Thyroid gland (tissue), 4 donors: ENCODE measurements at places on chromosomes 3 and 15. TPM values are rescaled to one million over a fixed set of nuclear protein-coding genes. Genes with fewer than 3 reads are reported as not detected.
A peak's percentile ranks its signal among the peaks of the same experiment; 100 is the strongest.

DNA sequence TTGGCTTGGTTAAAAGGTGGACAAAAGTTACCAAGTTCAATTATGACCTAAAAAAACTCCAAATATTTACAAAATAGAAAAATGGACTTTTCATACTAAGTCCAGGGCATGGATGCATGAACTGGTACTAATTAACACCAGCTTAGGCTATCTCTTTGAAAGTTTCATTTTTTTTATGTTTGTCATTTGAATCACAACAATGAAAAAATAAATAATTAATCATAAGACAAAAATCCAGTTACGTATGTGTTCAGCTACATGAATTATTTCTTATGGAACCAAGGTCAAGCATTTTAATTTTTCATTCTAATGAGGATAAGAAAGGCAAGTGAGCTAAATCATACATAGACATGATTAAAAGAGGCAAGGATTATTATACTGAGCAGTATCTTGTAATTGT, 23.7 kb upstream of the STRIT1 start:
- H3K27me3 ChIP-seq: no peaks in the 10 kb centered on the region
- H3K27ac ChIP-seq: no peak overlapping the region
- no peaks in the 10 kb centered on the region for H3K4me1 ChIP-seq
- no peaks in the 10 kb centered on the region for H3K36me3 ChIP-seq

- H3K27me3 ChIP-seq: no peaks in the 10 kb centered on the region
- no peaks in the 10 kb centered on the region for H3K36me3 ChIP-seq
- peak overlapping the region; percentile 89 for H3K4me3 ChIP-seq
- DNase-seq: peak; percentile 24
- H3K27ac ChIP-seq: no peak overlapping the region
Observed at GRCh38 chr15:77418966-77419835, 703 bp downstream of the PEAK1 start.

DNA sequence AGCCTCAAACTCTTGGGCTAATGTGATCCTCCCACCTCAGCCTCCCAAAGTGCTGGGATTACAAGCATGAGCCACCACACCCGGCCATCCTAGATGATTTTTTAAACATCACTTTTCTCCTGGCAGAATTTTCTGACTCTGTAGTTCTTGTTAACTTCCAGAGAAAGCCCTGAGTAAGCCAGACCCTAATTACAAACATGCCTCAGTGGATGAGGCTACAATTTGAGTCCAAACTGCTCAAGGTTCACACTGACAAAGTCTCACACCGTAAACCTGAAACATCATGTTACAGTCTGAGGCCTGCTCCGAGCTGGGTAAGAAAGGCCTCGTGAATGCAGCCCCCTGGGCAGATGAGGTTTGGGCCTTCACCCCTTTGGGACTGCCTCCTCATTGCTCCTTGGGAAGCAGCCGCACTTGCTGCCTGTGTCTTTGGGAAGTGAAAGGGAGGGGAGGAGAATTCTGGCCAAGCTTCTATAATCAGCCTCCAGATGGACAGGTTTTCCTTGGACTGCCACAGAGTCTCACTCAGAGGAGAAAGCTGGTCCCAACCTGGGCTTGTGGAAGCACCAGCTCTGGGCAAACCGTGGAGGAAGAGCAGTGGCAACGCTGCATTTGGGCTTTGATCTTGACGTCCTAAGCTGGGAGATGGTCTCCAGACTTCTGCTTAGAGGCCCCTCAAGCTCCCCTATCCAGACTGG, 46.0 kb downstream of the CA12 start:
- H3K27ac ChIP-seq: no peak overlapping the region
- no peaks in the 10 kb centered on the region for H3K4me1 ChIP-seq

GRCh38 chr3:111714305-111714704, 119.2 kb upstream of the ZBED2 start:
- no peaks in the 10 kb centered on the region for H3K27me3 ChIP-seq
- no peak for DNase-seq
- H3K36me3 ChIP-seq: no peaks in the 10 kb centered on the region
- no peaks in the 10 kb centered on the region for H3K4me1 ChIP-seq
- no peak overlapping the region for H3K27ac ChIP-seq

- H3K4me3 ChIP-seq: no peak overlapping the region
- peaks cover 8% of the 10 kb centered on the region for H3K4me1 ChIP-seq
- no peaks in the 10 kb centered on the region for H3K36me3 ChIP-seq
- no peaks in the 10 kb centered on the region for H3K27me3 ChIP-seq
Observed at GRCh38 chr15:32682569-32682968, 35.2 kb upstream of the GREM1 start.

DNA sequence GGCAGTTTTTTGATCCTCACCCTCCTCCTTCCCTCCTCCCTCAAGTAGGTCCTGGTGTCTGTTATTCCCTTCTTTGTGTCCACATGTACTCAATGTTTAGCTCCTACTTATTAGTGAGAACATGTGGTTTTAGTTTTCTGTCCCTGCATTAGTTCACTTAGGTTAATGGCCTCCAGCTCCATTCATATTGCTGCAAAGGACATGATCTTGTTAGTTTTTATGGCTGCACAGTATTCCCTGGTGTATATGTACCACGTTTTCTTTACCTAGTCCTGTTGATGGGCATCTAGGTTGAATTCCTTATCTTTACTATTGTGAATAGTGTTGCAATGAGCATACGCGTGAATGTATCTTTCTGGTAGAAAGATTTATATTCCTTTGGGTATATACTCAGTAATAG, 61.7 kb upstream of the FGF7 start:
- no peaks in the 10 kb centered on the region for H3K4me1 ChIP-seq
- no peak for DNase-seq
- H3K27me3 ChIP-seq: no peaks in the 10 kb centered on the region
- H3K36me3 ChIP-seq: no peaks in the 10 kb centered on the region
- no peak overlapping the region for H3K27ac ChIP-seq

DNA sequence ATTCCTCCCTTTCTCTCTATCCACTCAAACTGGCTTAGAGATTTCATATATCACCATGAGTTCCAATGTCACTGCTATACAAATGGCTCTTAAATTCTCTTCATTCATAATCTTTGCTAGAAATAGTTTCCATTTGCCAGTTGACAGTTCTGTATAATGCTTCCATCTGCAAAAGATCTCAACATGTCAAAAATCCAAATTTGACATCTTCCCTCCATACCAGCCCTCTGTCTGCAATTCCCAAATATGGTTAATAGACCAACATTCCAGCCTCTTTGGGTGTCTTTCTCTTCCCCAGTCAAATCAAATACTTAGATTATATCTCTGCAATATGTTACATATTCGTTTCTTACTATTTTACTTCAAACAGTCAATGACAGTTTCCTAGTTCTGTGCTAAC, 64.2 kb upstream of the SERPINI2 start:
- no peak for DNase-seq
- no peaks in the 10 kb centered on the region for H3K27me3 ChIP-seq
- H3K4me3 ChIP-seq: no peak overlapping the region
- H3K36me3 ChIP-seq: no peaks in the 10 kb centered on the region

DNA sequence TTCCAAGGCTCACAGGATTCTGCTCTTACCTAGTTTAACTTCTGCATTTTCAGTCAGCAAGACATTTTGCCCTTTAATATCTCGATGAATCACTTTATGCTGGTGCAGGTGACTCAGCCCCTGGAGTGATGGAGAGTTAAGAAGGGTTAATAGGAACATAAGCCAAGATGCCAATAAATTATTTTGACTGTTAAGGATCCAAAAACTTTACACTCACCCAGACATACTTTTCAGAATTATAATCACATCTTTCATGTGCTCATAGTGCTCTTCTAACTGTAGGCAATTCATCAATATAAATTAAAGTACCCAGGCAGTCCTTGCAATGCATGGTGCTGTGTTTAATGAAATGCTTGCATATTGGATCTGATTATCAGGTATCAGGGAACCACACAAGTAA, 164.1 kb upstream of the SLC2A2 start:
- H3K4me3 ChIP-seq: no peak overlapping the region
- no peak overlapping the region for H3K27ac ChIP-seq
- no peaks in the 10 kb centered on the region for H3K36me3 ChIP-seq
- no peaks in the 10 kb centered on the region for H3K4me1 ChIP-seq
- DNase-seq: no peak

GRCh38 chr3:80244390-80244789, 476.6 kb upstream of the ROBO1 start:
- no peaks in the 10 kb centered on the region for H3K27me3 ChIP-seq
- no peaks in the 10 kb centered on the region for H3K36me3 ChIP-seq
- H3K4me1 ChIP-seq: no peaks in the 10 kb centered on the region
- no peak overlapping the region for H3K4me3 ChIP-seq

GRCh38 chr3:59873576-59874230, 823.9 kb upstream of the CFAP20DC start:
- no peaks in the 10 kb centered on the region for H3K27me3 ChIP-seq
- no peaks in the 10 kb centered on the region for H3K36me3 ChIP-seq
- H3K4me1 ChIP-seq: no peaks in the 10 kb centered on the region
- H3K27ac ChIP-seq: no peak overlapping the region

GRCh38 chr3:41975416-41976103, 13.7 kb upstream of the ULK4 start:
- H3K27ac ChIP-seq: no peak overlapping the region
- H3K4me3 ChIP-seq: no peak overlapping the region
- no peaks in the 10 kb centered on the region for H3K4me1 ChIP-seq
- DNase-seq: no peak
- H3K36me3 ChIP-seq: no peaks in the 10 kb centered on the region
- no peaks in the 10 kb centered on the region for H3K27me3 ChIP-seq

GRCh38 chr3:113264283-113265131, 53.1 kb downstream of the BOC start:
- H3K27me3 ChIP-seq: no peaks in the 10 kb centered on the region
- H3K27ac ChIP-seq: peak overlapping the region; percentile 81
- H3K36me3 ChIP-seq: peaks cover 5% of the 10 kb centered on the region

- H3K27me3 ChIP-seq: no peaks in the 10 kb centered on the region
- H3K36me3 ChIP-seq: peaks cover 14% of the 10 kb centered on the region
- H3K4me1 ChIP-seq: peaks cover 17% of the 10 kb centered on the region
- peak; percentile 49 for DNase-seq
Observed at GRCh38 chr15:44711743-44712345, 527 bp downstream of the B2M start.

DNA sequence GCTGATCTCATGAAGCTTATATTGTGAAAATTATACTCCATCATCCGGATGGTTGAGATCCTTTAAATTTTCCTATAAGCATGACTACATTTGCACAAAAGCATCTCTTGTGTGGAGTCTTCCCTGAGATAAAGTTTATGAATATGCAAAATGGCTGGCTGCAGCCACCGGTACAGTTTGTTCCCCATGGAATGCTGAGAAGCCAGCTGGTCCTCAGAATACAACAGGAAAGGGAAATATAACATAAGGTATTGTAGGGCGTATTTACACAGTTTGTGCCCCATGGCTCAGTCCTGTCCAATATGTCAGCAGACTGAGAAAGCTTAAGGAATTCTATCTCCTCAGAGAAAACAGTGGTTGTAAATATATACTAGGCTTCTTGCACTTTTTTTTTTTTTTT, 468.6 kb downstream of the CNTN6 start:
- H3K36me3 ChIP-seq: no peaks in the 10 kb centered on the region
- DNase-seq: no peak
- H3K4me3 ChIP-seq: no peak overlapping the region

DNA sequence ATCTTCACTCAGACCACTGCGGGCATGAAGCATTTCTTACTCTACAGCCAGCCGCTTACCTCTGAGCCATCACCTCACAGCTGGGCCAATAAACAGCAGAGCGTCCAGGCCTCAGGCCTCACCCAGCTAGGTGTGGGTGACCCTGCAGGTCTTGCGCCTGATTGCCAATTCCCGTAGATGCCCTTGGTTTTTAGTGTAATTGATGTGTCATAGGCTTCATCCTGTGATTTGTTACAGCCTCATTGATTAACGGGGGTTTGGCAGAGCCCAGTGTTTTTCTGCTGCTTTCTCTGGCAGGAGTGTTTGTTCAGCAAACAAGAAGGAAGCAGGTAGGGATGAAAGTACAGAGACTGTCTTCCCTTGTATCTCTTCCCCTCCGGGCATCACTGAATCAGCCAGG, 49.6 kb upstream of the BNIP2 start:
- no peak overlapping the region for H3K27ac ChIP-seq
- no peaks in the 10 kb centered on the region for H3K4me1 ChIP-seq
- no peaks in the 10 kb centered on the region for H3K27me3 ChIP-seq
- no peak for DNase-seq

- H3K4me1 ChIP-seq: no peaks in the 10 kb centered on the region
- DNase-seq: no peak
- H3K27ac ChIP-seq: no peak overlapping the region
- H3K27me3 ChIP-seq: no peaks in the 10 kb centered on the region
- H3K36me3 ChIP-seq: no peaks in the 10 kb centered on the region
Observed at GRCh38 chr3:157351981-157352380, 84.7 kb upstream of the PTX3 start.

GRCh38 chr15:29731865-29732264, 90.4 kb downstream of the TJP1 start:
- no peak overlapping the region for H3K27ac ChIP-seq
- H3K4me3 ChIP-seq: no peak overlapping the region
- DNase-seq: no peak
- H3K4me1 ChIP-seq: peaks cover 13% of the 10 kb centered on the region
- no peaks in the 10 kb centered on the region for H3K27me3 ChIP-seq

GRCh38 chr15:35062738-35063099, 22.4 kb downstream of the NANOGP8 start:
- H3K27ac ChIP-seq: no peak overlapping the region
- DNase-seq: no peak
- no peaks in the 10 kb centered on the region for H3K36me3 ChIP-seq
- H3K4me3 ChIP-seq: no peak overlapping the region
- no peaks in the 10 kb centered on the region for H3K27me3 ChIP-seq
- no peaks in the 10 kb centered on the region for H3K4me1 ChIP-seq

- H3K27ac ChIP-seq: no peak overlapping the region
- DNase-seq: no peak
- H3K36me3 ChIP-seq: no peaks in the 10 kb centered on the region
- no peaks in the 10 kb centered on the region for H3K4me1 ChIP-seq
- H3K4me3 ChIP-seq: no peak overlapping the region
Observed at GRCh38 chr3:60403866-60404265, 847.4 kb downstream of the FHIT start.

DNA sequence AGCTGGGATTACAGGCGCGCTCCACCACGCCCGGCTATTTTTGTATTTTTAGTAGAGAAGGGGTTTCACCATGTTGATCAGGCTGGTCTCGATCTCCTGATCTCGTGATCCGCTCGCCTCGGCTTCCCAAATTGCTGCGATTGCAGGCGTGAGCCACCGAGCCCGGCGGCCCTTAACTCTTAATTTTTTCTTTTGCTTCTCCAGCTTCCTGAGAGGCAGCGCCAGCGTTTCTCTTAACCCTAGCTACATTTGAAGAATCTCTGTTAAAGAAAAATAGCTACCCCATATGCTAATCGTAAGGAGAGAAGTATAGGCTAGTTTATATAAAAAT, 465 bp upstream of the GK5 start:
- H3K27me3 ChIP-seq: no peaks in the 10 kb centered on the region
- peak overlapping the region; percentile 69 for H3K27ac ChIP-seq
- peak overlapping the region; percentile 67 for H3K4me3 ChIP-seq
- peaks cover 27% of the 10 kb centered on the region for H3K4me1 ChIP-seq
- no peaks in the 10 kb centered on the region for H3K36me3 ChIP-seq

OR5K2 gene
- total RNA-seq: not detected

CCR4 gene
- not detected for total RNA-seq

SKOR1 gene
- total RNA-seq: 0.49 TPM

RLBP1 gene
- not detected for total RNA-seq

TTC21A gene
- total RNA-seq: 13.4 TPM

CADM2 gene
- total RNA-seq: 4.2 TPM

CHRM5 gene
- not detected for total RNA-seq

REC114 gene
- total RNA-seq: not detected

CMTM8 gene
- 15.5 TPM for total RNA-seq

PLSCR5 gene
- not detected for total RNA-seq
